ENCODE measurements at places on chromosomes 4 and X. TPM values are rescaled to one million over a fixed set of nuclear protein-coding genes. Genes with fewer than 3 reads are reported as not detected.

The TLR1 gene
- total RNA-seq = not detected

The CAPN6 gene
- not detected for total RNA-seq

The APLN gene
- total RNA-seq = 1.1 TPM

The SSX4 gene
- total RNA-seq = not detected

GRCh38 chr4:1235381-1236102 lies 13.4 kb downstream of the CTBP1 start:
- H3K4me1 ChIP-seq = 0 out of 2 replicates have a peak, but pooled peaks cover 8% of the 10 kb centered on the region
- no peak overlapping the region for H3K4me3 ChIP-seq
- no peak for DNase-seq
- H3K27ac ChIP-seq = no peak overlapping the region

DNA sequence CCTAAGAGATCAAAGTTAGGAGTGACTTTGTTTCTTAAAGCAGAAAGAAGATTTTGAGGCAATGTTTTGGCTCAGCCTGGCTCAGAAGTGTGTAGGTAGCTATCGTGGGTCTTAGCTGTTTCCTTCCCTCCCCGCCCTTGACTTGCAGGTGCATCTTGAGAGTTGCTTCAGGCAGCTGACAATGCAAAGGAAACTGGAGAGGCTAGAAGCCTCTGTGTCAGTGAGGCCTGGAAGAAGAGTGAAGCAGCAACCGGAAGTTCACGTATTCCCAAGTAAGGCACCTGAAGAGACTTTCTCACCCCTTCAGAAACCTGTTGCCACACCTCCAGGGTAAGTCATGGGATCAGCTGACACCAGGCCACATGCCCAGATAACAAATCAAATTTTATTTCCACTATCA lies 10.6 kb upstream of the XKRX start:
- no peaks in the 10 kb centered on the region for H3K4me1 ChIP-seq
- H3K27me3 ChIP-seq = no peaks in the 10 kb centered on the region
- H3K4me3 ChIP-seq = no peak overlapping the region
- DNase-seq = no peak

DNA sequence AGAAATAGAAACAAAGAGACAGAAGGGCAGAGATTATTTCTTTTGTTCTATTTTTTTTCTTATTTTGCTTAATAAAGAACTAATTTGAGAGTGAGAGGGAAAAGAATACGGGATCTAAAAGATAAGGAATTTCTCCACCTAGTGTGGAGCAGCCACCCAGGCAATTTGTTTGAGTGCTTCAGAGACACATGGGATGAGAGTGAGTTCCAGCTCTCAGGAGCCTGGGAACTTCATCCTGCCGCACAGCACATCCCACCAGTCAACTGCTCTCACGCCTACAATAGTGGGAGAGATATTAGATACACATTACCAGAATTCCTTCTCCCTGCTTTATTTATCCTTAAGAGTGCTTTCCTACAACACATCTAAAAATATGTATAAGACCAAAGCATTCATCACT lies 946.4 kb downstream of the PDHA2 start:
- H3K4me3 ChIP-seq = no peak overlapping the region
- H3K27ac ChIP-seq = no peak overlapping the region
- H3K4me1 ChIP-seq = no peaks in the 10 kb centered on the region
- H3K27me3 ChIP-seq = no peaks in the 10 kb centered on the region
- no peak for DNase-seq
- H3K36me3 ChIP-seq = no peaks in the 10 kb centered on the region

- no peak overlapping the region for H3K27ac ChIP-seq
- no peak overlapping the region for H3K4me3 ChIP-seq
- DNase-seq = no peak
- H3K4me1 ChIP-seq = no peaks in the 10 kb centered on the region
Observed at GRCh38 chrX:115894087-115894486, 276.5 kb upstream of the AGTR2 start.

All from GM23248 (cell line).